Activated T-helper 17 cell treated with anti-CD3 and anti-CD28 coated beads, Interleukin-2, amount 50 U/mL, for 72 hours (primary cell): ENCODE measurements at places on chromosomes 4 and X. TPM values are rescaled to one million over a fixed set of nuclear protein-coding genes. Genes with fewer than 3 reads are reported as not detected.

Gene PASD1
- total RNA-seq = not detected

Gene MCF2
- 0.84 TPM for total RNA-seq

Gene PIR
- 3.1 TPM for total RNA-seq

Gene SLC30A9
- 45.7 TPM for total RNA-seq

DNA sequence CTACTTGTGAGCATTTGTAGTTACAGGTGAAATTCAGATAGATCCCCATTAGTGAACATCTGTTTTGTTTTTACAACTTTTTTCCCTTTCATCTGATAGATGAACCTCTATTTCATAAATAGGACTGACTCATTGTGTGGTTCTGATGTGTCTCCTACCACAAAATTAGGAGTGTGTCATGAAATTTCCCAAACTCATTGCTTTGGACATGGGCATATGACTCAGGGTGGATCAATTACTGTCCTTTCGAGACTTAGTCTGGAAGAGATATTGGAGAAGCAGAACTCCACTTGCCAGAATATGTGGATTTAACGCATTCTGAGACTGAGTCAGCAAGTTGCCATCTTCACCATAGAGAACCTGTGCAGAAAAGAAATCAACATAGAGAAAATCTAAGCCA is 53.5 kb upstream of the PCDH10 start:
- ATAC-seq = no peak

DNA sequence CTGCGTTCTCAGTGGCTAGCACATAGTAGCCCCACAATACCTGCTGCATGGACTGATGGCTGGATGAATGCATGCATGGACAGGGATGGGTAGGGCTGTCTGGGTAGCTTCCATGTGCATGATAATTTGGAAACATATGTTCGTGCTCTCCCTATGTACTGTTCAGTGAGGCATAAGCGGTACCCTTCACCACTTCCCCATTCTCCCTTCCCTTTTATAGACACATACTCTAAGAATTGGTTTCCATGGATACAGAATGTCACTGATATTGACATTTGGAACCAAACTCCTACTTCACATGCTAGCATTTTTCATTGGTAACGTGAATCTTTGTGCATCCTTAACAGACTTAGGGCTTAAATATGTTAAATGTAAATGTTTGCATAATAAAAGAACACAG is 20.4 kb downstream of the USP46 start:
- no peak for ATAC-seq

GRCh38 chr4:83217721-83218522 is 66.7 kb downstream of the COQ2 start:
- ATAC-seq = peak; percentile 82

GRCh38 chr4:48924416-48924815 is 17.8 kb upstream of the OCIAD2 start:
- ATAC-seq = no peak

DNA sequence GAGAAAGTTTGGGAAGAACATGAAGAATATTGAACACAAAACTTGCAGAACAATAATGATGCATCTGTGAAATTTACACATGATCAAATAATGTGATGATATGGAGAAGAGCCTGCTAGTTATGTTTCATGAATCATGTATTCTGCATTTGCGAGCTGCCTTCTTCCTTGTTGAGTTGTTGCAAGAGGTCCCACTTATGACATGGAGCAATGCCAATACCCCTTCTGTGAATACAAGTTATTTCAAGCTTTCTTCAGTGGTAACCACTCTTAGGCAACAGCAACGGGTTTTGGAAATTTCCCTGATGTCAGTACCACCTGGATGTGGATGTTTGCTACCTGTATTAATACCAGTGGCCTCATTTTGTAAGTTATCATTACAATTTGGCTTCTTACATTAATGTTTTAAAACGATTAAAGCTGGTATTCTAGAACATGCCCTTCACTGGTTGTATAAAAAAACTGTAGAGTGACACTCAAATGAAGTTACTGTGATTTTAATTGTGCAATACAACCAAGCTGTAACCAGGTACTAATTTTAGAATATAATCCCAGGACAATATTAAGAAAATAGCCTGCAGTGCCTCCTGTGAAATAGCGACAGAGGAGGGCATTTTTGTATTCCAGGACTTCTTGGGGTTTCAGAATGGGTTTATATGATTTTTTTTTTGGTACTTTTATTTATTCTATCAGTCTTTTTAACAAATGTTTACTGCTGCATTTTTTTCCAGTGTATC is 25.3 kb downstream of the IQCM start:
- ATAC-seq = no peak

GRCh38 chr4:119785963-119786362 is 157.4 kb upstream of the PDE5A start:
- ATAC-seq = no peak

DNA sequence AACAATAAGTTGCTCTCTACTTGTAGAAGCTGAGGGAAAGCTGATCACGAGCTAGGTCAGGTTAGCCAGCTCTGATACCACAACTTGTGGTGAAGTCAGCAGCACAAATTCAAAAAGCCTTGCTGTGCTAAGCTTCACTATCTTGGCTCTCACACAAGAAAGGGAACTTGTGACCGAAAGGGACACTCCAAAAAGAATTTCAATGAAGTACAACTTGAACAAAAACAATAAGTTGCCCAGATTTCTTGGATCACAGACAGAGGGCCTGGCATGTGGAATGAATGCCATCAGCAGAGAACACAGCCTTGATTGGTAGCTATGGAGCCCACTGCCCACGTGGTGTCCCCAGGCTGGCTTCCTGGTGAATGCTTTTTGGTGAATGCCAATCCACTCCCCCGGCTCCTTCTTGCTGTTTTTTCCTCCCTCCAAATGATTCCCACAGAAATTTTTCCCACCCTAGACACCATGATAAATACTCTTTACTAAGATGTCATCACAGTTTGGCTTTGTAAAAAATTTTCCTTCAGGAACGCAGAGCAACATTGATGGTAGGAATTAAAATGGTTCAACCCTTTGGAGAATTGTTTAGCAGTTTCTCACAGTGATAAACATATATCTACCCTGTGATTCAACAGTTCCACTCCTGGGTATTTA is 82.6 kb downstream of the ANXA3 start:
- no peak for ATAC-seq

DNA sequence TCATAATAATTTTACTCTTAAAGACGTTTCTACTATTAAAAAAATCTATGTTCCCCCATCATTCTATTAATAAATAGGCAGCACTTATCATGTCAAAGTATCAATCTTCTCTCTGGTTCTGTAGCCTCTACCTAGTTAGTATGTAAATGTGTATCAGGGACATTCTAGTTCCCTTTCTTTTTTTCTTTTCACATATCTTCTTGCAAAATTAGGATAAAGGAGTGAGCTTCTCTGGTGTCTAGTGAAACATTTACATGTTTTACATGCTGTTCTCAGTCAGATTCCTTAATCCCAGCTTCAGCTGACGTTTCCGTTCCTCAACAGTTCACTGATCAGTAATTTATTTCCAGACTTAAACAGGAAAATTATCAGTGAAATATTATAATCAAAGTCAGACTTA is 11.8 kb downstream of the PCDH10 start:
- no peak for ATAC-seq

- ATAC-seq = no peak
Measured at GRCh38 chr4:2698951-2699505, 57.1 kb downstream of the TNIP2 start.

DNA sequence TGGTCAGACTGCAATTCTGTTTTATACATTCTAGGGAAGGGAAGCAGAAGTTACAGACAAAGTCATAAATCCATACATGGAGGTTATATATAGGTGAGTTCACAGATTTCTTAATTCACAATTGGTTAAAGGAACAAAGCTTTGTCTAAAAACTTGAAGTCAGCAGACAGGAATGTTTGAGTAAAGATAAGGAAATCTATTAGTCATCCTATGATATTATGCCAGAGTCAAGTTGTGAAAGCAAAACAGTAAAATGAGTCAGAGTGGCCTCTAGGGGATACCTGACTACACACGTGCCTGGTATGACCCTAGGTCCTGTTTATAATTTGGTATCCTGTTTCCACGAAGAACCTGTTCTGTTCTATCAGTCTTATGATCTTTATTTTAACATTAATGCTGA is 31.5 kb downstream of the ACTRT1 start:
- ATAC-seq = no peak

DNA sequence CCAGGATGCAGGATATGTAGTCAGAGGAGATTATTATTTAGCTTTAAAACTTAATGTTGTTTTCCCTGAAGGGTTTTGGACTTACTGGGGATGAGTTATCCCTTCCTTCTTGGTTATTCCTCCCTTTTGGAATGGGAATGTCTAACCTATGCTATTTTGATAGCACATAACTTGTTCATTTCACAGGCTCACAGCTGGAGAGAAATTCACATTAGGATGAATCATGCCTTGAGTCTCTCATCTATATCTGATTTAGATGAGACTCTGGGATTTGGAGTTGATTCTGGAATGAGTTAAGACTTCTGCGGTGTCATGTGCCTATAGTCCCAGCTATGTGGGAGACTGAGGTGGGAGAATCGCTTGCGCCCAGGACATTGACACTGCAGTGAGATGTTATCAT is 81.1 kb downstream of the ATP11C start:
- ATAC-seq = no peak
